Stimulated activated CD4-positive, alpha-beta T cell treated with anti-CD3 and anti-CD28 coated beads, Interleukin-12 subunit alpha, Interleukin-12 subunit beta, amount 100 ng/mL, for 24 hours (primary cell): ENCODE measurements at places on chromosomes 13 and 19.

GRCh38 chr19:41531438-41532311 is 44.3 kb upstream of the CEACAM21 start:
- DNase-seq = peak; percentile 57

GRCh38 chr19:40225440-40226305 is 816 bp downstream of the CCNP start:
- no peak for DNase-seq

DNA sequence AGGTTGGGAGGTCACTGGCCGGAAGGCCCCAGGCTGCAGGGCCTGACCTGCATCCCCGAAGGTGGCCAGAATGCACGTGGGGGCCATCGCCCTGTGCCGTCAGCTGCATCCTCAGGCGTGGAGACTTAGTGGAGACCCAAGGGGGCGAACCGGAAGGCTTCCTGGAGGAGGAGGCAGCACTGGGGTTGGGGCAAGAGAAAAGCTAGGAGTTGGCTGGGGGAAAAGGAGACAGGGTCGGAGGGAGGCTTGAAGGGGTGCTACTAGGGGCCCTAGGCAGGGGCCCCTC is 1.4 kb upstream of the YJEFN3 start:
- no peak for DNase-seq

GRCh38 chr13:89490661-89491060 is 1819.5 kb downstream of the SLITRK5 start:
- DNase-seq = no peak

DNA sequence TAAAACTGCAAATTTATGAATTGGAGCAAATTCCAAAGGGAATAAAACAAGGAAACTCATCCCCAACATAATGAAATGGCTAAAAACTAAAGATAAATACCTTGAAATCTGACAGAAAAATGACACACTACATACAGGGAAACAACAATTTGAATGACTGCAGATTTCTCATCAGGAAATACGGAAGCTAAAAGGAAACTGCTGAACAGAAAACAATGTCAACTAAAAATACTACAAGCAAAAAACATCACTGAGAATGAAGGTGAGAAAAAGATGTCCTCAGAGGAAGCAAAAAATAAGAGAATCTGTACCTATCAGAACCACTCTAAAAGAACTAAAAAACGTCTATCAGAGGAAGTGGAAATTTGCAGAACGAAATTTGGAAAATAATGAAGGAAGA is 39.5 kb downstream of the ZSWIM9 start:
- DNase-seq = no peak

DNA sequence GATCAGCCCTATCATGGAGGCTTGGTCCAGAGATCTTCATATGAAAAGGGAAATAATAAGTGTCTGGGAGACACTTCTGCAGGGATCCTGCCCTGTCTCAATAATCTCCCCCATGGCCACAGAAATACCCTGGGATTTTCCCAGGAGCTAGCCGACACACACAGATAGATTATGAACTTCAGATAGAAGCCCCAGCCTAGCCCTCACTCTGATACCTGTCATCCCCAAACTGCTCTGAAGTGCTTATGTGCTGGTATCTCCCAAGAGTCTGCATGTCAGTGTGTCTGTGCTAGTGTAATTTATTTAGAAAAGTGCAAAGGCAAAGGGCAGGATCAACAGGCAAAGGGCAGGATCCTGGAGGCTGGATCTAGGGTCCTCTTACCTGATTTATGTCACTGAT is 38.7 kb upstream of the ZNF766 start:
- DNase-seq = no peak

DNA sequence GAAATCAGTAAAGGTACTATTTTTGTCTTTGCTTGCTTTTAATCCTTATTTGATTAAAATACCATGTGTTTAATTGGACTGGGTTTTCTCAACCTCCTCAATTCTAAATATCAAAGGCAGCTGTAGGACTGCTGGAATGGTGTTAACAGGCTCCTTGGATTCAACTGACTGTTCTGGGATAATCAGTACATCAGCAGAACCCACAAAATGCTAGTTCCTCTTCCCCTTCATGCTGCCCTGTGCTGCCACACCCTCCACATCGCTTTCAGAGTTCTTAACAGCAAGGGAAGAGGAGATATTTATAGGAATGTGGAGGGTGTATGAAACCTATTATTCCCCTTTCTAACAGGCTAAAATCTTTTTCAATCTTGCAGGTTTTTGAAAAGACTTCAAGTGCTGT is 82.4 kb downstream of the KCTD12 start:
- DNase-seq = no peak

DNA sequence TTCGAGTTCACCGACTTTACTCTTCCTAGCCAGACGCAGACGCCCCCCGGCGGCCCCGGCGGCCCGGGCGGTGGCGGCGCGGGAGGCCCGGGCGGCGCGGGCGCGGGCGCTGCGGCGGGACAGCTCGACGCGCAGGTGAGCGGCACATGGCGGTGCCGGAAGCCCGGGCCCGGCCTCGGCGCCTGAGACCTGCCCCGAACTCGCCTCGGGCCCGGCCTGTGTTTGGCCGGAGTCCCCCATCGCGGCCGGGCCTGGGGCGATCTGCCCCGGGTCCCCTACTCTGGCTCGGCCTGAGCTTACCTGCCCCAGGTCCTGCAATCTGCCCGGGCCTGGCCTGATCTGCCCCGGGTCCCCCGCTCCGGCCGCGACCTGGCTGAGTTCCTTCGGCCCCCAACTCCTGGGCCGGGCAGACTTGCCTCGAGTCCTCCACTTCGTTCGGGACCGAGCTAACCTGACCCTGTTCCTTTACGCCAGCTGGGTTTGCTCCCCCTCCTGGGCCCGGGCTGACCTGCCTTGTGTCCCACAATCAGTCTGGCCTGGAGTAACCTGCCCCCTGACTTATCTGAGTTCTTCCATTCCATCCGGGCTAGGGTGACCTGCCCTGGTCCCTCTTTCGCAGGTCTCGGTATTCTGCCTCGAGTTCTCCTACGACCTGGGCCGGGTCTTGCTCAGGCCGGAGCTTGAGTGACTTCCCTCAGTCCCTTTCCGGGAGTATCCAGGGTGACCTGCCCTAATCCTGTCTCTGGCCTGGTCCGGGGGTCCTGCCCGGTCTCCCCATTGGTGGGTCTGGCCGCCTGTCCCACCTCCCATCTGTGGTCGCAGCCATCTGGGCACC is 764 bp downstream of the UPF1 start:
- no peak for DNase-seq

DNA sequence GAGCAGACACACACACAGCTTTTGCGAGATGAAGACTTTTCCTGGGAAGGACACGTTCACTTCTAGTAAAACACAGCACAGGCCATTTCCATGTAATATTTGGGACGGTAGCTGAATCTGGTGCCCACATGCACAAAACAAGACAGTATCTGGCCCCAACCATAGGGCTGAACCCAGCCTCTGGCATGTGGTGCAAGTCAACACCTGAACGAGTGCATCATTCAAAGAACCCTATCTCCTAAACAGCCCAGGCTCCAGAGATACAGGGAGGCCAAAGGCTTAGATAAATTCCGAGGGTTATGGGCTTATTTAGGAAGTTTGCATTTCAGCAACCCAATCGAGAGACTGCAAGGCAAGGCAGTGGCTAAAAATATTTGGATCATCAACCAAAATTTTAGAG is 2.7 kb upstream of the TFDP1 start:
- no peak for DNase-seq

DNA sequence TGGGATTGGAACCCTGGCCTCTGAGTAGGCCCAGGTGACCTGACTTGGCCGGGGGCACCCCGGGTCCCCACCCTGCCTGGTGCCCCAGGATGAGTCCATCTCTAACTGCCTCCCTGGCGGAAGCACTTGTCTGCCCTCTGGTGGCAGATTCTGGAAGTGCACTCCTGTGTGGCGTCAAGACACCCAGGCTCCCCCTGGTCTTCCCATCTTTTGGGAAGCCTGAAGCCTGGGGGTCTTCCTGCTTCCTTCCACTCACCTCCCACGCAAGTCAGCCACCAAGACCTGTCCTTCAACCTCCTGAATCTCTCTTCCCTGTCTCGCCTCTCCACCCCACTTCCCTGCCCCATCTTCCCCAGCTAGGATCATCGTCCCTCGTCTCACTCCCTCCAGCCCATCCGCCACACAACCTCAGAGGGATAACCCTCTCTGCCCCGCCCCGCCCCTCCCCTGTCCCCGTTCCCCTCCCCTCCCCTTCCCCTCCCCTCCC is 7.4 kb downstream of the RABAC1 start:
- DNase-seq = peak; percentile 92

DNA sequence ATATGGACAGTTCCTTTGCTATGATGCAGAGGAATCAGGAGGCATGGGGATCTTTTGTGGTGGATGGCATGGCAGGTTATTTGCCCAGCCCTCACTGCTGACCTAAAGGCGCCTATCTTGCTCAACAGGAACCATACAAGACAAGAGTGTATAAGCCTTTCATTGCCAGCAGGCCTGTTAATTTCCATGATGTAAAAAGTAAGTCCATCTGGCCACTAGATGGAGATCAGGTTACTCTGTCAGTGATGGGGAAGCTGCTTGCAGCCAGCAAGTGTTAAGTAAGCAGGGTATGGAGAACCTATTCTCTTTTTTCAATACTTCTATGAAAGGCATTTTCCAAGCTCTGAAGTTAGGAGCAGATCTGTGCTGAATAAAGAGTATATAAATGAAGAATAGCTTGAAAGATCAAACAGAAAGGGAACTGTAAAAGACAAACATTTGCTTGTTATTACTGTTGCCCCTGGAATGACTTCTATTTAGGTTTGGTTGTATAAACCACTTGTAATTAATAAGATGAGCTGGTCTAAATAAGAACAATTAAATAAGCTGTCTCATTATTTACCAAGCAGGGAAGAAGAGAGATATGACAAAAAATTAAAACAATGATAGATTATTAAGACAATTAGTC is 210.9 kb downstream of the RGCC start:
- DNase-seq = no peak

- DNase-seq = no peak
Observed at GRCh38 chr19:38670921-38671398, 23.5 kb downstream of the ACTN4 start.

- no peak for DNase-seq
Observed at GRCh38 chr13:60467098-60467497, 70.1 kb downstream of the TDRD3 start.
